Activated naive CD4-positive, alpha-beta T cell treated with anti-CD3 and anti-CD28 coated beads, Interleukin-2, amount 10 ng/mL, durations not matched to agents 5 hours and 36 hours (primary cell): ENCODE measurements at places on chromosomes 3 and 15. TPM values are rescaled to one million over a fixed set of nuclear protein-coding genes. Genes with fewer than 3 reads are reported as not detected.

The IQCF5 gene
- not detected for total RNA-seq

The KBTBD12 gene
- not detected for total RNA-seq

The MOBP gene
- total RNA-seq: not detected

The CCR4 gene
- 30.8 TPM for total RNA-seq

The HDC gene
- not detected for total RNA-seq

The CHRM5 gene
- not detected for total RNA-seq

The CD200R1L gene
- total RNA-seq: not detected

The HHATL gene
- total RNA-seq: not detected

The SPATA12 gene
- total RNA-seq: not detected

The RASGRF1 gene
- not detected for total RNA-seq

The BUB1B gene
- total RNA-seq: 71.8 TPM

The IL17RD gene
- not detected for total RNA-seq

The POC1A gene
- 20.2 TPM for total RNA-seq

The BCHE gene
- total RNA-seq: not detected

The KBTBD13 gene
- not detected for total RNA-seq

The NOX5 gene
- not detected for total RNA-seq

The OXTR gene
- 0.46 TPM for total RNA-seq

The C3orf20 gene
- 0.15 TPM for total RNA-seq

The LCTL gene
- total RNA-seq: not detected

The TUSC7 gene
- not detected for total RNA-seq

The GUCA1C gene
- not detected for total RNA-seq

The IGF2BP2 gene
- 0.24 TPM for total RNA-seq

The AADACL2 gene
- not detected for total RNA-seq

The LRRC31 gene
- not detected for total RNA-seq

The TTBK2 gene
- total RNA-seq: 13.1 TPM

The TNIK gene
- 70.3 TPM for total RNA-seq

The P2RY14 gene
- total RNA-seq: 0.66 TPM

The XCR1 gene
- total RNA-seq: not detected

The CD96 gene
- 313 TPM for total RNA-seq

The MYEF2 gene
- 22.6 TPM for total RNA-seq

The COLQ gene
- total RNA-seq: 4.5 TPM

The GOLGA8Q gene
- total RNA-seq: 0.75 TPM

The DUOX1 gene
- total RNA-seq: not detected

The SUCNR1 gene
- not detected for total RNA-seq

The UBE2E1 gene
- total RNA-seq: 69.7 TPM

The ATP2B2 gene
- not detected for total RNA-seq

The STRC gene
- 0.55 TPM for total RNA-seq

The GCSAM gene
- total RNA-seq: 27.3 TPM
